SK-N-MC (cell line): ENCODE measurements at places on chromosomes 4 and X.

DNA sequence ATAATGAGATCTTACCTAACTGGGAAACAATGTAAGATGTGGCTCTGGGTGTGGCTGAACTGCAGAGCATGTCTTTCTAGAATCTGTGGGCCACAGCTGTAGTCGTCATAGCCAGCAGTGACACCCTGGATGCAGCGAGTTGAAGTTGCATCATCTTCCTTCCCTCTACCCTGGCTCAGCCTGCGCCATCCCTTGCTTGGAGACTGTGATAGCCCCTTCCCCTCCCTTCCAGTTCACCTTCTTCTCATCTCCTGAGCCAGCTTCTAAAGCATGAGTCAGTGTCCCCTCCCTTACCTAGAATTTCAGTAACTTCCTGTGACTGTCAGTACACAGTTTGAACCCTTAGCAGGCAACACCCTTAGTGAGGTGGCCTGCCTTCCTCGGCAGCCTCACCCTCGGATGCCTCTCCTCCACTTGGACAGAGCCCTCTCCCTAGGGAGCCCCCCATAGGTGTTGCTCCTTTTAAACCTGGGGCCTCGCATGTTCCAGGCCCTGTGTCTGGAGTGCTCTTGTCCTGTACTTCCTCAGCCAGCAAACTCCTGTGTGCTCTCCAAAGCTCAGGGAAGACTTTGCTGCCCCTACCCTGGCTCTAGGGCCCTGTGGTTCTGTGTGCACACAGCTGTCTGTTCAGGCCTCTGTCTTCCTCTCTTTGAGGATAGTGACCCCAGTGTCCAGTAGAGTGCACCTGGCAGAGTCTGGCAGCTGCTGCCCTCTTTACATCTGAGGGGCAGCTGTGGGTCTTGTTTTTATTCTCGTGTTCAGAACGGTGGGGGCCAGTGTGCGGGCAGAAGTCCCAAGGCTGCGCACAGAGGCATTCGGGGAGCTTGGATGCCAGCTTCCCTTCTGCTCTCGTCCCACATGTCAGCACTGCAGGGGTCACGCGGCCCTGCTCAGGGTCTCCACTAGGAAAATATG, 43.7 kb upstream of the TADA2B start:
- no peak for DNase-seq

- DNase-seq, result no peak
Measured at GRCh38 chrX:15336023-15336413, 695 bp upstream of the PIGA start.

DNA sequence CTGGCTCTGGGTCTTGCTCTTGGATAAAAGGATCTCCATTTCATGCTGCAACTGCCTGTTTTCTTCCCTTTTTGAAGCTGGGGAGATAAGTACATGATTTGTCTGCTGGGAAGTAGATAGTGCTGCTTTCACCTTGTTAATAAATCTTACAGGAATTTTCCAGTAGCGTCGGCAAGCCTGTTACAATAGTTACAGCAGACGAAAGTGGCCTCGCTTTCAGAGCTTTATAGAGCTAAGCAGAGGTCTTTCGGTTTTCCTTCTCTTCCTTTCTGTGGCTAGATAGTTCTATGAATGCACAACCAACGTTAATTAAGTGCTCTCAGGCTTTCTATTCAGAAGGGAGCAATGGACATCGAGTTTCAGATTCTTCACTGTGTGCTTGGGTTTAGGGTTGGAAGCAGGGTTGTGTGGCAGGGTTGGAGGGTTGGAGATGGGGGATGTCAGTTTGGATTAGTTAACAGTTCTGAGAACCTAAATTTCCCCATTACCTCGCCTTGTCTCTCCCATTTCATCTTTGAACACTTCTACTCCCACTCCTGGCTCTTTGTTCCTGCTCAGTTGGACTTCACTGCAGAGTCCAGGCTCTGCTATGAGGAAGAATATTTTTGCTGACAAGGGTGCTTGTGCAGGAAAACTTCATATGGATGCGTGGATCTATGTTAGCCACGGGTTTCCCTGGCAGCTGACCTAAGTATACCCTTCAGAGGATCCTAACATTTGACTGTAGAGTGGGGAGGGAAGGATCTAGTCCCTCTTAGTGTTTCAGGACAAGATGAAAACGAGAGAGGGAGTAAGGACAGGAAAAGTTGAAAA, 237.9 kb downstream of the ARHGAP10 start:
- no peak for DNase-seq

GRCh38 chr4:71275570-71275969, 63.2 kb upstream of the SLC4A4 start:
- DNase-seq, result no peak

GRCh38 chrX:121374471-121374870, 327.1 kb downstream of the GLUD2 start:
- DNase-seq, result no peak

- no peak for DNase-seq
Measured at GRCh38 chr4:1246111-1246881, 2.6 kb downstream of the CTBP1 start.

DNA sequence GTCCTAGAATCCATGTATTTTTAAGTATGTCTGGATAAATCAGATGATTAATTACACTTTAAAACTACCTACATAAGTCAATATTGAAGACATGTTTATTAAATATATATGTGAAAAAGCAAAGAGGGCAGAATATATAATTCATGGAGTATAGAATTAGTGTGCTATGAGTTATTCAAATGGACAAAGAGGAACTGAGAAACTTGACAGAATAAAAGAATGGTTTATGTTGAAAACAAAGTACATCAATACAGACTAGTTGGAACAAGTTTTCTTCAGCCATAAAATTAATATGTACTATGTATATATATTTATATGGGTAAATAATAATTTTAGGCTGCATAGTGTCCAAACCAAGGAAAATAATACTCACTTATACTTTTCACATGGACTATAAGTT, 173.5 kb downstream of the NPFFR2 start:
- no peak for DNase-seq

DNA sequence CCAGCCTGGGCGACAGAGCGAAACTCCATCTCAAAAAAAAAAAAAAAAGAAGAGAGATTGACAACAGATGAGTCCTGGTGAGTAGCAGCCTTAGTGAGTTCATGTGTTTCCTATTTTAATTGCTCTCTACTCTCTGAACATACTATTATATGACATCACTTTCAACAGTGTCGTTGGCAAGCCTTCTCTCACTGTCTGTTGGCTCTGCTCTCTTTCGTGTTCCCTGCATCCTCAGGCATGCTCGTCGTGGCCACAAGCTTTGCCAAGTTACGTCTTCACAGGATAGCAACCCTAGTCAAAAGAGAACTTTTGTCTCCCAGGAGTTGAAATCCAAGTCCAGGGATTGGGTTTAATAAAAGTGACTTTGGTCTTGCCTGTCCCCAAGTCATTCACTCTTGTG, 117.1 kb upstream of the EGFL6 start:
- no peak for DNase-seq

- no peak for DNase-seq
Measured at GRCh38 chr4:95949808-95950207, 109.9 kb downstream of the PDHA2 start.
